ENCODE measurements at places on chromosomes 11 and 22. TPM values are rescaled to one million over a fixed set of nuclear protein-coding genes. Genes with fewer than 3 reads are reported as not detected.

The WNT11 gene
- 1.7 TPM for total RNA-seq

The CCDC87 gene
- 0.61 TPM for total RNA-seq

The RFPL2 gene
- total RNA-seq: 0.16 TPM

The GDPD4 gene
- total RNA-seq: not detected

The HSPB2 gene
- not detected for total RNA-seq

The TMEM121B gene
- total RNA-seq: 0.09 TPM

The DRD4 gene
- total RNA-seq: 0.32 TPM

The SLC22A12 gene
- not detected for total RNA-seq

The LRRC10B gene
- 0.31 TPM for total RNA-seq

The C11orf97 gene
- not detected for total RNA-seq

The CDK2AP2 gene
- 83.1 TPM for total RNA-seq

The ZP1 gene
- total RNA-seq: 0.22 TPM

The MCAT gene
- total RNA-seq: 29.3 TPM

The PRAME gene
- total RNA-seq: 99.0 TPM

The OR10A4 gene
- not detected for total RNA-seq

The OR52N1 gene
- not detected for total RNA-seq

The ACTN3 gene
- total RNA-seq: not detected

The ALX4 gene
- total RNA-seq: 2.7 TPM

The OR51E2 gene
- not detected for total RNA-seq

The CASP4 gene
- total RNA-seq: 6.9 TPM

Measured in A549 treated with Mapracorat at 1 μM for 4 hours (cell line).